ENCODE measurements at places on chromosomes 7 and 10.

GRCh38 chr10:74898201-74898976, 72.0 kb downstream of the KAT6B start:
- DNase-seq = no peak

GRCh38 chr7:2072042-2072441, 160.7 kb downstream of the MAD1L1 start:
- no peak for DNase-seq

DNA sequence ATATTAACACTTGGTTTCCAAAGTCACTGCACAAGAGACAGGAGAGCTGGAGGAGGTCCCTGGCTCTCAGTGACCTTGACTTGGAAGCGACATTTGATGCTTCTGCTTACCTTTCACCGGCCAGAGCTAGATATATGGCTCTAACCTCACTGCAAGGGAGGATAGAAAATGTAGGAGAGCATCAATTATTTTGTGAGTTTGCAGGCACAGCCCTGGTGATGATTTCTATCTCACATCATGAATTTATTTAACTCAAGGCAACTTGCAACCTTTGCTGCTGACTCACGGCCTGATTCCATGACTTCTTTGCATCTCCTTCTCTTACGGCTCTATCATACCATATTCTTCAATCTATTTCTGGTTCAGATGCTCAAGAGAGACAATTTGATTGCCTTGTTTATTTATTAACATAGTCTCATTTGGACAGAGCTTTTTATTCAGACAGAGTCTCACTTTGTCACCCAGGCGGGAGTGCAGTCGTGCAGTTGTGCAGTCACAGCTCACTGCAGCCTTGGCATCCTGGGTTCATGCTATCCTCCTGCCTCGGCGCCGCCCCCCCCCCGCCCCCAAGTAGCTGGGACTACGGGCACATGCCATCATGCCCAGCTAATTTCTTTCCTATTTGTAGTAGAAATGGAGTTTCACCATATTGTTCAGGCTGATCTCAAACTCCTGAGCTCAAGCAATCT, 196.0 kb downstream of the REEP3 start:
- DNase-seq = no peak

- no peak for DNase-seq
These were observed 6.8 kb upstream of the IFIT1B start for GRCh38 chr10:89371079-89371478.

GRCh38 chr7:125033506-125033905, 103.9 kb upstream of the POT1 start:
- DNase-seq = no peak

DNA sequence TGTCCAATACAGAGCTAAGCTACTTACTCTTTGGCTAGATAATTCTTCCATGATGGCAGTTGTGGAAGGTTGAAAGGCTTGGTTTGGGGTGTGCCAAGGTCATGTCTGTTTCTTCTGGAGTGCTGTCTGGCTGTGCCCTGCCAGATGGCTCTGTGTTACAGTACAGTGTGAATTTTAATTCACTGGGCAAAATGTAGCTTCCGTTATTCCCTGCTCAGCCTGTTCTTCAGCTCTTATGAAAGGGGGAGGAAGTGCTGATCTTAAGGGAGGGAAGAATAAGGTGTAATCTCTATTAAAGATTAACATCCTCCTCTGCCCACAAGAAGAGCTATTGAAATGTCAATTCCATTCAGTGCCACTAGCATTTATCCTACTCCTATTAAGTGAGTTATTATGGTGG, 52.2 kb downstream of the SND1 start:
- DNase-seq = no peak

GRCh38 chr7:64889686-64890162, 13.3 kb upstream of the ZNF273 start:
- no peak for DNase-seq

DNA sequence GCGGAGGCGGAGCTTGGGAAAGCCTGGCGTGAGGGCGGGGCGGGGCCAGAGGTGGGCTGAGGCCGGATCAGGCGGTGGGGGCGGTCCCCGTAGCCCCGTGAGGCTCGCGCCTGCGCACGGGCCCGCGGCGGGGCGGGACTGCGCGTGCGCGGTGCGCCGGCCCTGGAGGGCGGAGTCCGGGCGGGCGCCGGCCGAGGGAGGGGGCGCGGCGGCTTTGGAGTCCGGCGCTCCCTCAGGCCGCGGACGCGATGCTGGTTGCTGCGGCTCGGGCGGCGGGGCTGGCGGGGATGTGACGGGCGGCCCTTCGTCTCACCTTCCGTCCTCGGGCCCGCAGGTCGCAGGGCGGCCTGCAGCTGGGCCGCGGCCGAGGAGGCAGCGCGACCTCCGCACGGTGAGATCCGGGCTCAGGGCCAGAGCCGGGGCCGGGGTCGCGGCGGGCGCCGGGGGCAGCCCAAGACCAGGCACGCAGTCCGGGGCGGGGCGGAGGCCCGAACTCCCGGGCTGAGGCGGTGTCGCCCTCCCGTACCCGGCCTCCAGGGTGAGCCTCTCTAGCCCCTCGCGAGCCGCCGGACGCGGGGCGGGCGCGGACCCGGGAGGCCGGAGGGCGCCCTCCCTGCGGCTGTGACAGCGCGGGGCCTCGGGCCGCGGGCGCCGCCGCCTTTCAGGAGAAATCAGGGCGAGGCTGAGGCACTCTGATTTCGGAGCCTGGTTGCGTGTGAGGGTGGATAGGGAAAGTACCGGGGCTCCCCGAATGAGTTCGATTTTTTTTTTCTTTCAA, at the start of gene CCSER2:
CCSER2 (plus strand) TSS at position 172 of the 778 bp plus-strand sequence. CDS start 42,464 bp downstream, outside the sequence.
- DNase-seq = peak; percentile 87
